Stimulated activated CD4-positive, alpha-beta T cell treated with anti-CD3 and anti-CD28 coated beads, Interleukin-4, amount 100 ng/mL, for 4 hours (primary cell): ENCODE measurements at places on chromosomes 3 and 15.

DNA sequence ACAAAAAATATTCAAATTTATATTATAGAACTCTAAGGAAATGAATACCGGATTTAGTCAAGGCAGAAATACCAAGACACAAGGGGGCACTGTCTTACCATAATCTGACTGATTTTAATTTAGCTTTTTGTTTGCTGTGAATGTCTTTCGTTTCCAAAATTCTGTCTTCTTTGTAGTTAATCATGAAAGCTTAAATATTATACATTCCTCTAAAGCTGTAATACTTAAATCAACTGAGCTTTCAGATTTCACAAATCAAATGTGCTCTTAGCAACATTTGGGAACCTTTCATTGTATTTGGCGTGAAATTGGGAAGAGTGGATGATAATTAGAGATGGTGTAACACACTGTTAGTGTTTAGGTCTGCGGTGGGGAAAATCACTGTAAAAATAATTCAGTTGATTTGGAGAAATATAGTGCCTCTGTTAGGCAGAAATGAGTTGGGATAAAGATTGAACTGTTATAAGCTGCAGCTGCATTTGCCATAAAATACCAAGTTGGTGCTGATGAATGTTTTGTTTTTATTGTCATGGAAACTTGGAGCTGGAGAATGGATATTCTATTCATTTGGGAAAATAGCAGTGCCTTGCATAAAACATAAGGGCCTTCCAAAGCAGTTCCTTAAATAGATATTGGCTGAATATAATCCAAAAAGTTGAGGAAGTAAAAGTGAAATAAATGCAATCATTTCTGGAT lies 228.2 kb downstream of the TCF12 start:
- no peak for DNase-seq

DNA sequence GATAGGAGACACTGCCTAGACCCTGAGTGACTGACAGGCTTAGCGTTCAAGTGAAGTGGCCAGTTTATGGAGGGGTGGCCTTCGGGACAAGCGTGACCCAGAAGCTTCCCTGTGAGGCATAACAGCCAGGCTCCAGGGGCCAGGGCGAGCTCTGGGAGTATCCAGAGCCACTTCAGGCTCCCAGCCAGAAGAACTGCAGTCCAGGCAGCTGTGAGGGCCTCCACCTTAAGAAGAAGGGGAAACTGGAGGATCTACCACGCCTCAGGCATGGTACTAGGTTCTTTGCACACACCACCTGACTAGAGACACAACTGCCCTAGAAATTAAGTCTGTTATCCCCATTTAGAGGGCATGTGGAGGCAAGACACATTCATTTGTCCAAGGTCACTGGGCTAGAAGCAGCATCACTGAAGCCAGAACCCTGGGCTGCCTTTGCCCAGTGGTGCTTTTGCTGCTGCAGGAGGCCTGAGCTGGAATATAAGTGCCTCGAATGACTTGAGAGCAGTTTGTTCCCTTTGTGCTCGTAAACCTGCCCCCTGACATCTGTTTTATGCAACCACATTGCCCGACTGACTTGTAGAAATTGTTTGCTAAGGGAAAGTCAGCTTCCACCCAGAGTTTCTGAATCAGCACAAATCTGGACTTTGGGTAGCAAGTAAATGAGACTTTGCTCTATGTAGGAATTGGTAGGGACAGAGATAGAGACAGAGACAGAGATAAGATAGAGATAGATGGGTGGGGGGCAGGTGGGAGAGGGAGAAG lies 23.3 kb downstream of the RASGRF1 start:
- no peak for DNase-seq

DNA sequence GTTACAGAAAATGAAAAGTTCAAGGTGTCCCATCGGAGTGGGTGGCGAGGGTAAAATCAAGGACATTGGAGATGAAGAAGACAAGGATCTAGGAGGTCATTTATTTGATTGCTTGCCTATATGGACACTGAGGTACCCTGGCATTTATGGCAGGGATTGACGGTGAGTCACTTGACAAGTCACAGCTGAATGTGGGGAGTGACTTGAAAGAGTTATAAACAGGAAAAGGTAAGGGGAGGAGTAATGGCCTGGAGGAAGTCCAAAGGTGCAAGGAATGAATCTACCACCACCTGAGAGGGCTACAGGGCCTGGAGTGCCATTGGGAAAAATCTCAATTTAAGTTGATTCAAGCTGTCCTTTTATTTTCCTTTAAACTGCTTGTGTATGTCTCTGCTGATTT lies 11.8 kb upstream of the SGO1 start:
- no peak for DNase-seq

DNA sequence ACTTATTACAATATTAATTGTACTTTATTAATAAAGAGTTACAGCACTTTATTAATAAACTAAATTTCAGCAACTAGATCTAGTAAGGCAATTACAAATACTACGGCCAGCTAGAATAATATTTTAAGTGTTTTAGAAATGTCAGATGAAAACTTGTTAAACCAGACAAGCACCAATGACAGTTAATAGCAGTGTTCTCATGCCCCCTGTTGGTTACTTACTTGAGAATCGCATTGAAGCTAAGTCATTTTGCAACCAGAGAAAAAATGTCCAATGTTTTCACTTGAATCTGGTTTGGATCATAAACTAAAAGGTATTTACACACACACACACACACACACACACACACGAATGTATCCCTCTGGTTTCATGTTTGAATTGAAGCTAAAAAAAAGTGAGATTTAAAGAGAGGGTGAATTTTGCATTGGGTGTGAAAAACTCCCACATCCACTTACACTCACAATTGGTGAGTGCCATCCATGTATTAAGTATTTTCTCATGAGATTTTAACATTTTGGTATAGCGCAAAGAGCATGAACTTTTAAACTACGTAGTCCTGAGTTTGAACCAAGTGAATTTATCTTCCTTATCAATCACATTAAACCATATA lies 347.7 kb downstream of the ZBBX start:
- DNase-seq: no peak

DNA sequence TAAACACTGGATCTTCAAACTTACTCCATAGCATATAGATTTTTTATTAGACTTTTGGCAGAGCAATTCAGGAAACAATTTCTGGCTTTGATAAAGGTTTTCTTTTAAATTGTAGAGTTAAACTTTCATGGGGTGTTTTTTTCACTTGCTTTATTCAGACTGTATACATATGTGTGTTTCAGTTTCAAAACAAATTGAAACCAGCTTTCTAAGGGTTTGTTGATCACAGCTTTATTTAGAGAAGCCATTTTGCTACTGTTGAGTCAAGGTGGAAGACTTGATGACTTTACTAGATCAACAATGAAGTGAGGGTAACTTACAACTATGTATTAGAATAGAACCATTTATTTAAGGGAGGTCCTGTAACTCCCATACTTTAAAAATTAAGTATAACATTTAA lies 6.2 kb downstream of the UBE2E1 start:
- DNase-seq: no peak

GRCh38 chr3:108125550-108126071 lies 34.8 kb upstream of the CD47 start:
- DNase-seq: peak; percentile 39

DNA sequence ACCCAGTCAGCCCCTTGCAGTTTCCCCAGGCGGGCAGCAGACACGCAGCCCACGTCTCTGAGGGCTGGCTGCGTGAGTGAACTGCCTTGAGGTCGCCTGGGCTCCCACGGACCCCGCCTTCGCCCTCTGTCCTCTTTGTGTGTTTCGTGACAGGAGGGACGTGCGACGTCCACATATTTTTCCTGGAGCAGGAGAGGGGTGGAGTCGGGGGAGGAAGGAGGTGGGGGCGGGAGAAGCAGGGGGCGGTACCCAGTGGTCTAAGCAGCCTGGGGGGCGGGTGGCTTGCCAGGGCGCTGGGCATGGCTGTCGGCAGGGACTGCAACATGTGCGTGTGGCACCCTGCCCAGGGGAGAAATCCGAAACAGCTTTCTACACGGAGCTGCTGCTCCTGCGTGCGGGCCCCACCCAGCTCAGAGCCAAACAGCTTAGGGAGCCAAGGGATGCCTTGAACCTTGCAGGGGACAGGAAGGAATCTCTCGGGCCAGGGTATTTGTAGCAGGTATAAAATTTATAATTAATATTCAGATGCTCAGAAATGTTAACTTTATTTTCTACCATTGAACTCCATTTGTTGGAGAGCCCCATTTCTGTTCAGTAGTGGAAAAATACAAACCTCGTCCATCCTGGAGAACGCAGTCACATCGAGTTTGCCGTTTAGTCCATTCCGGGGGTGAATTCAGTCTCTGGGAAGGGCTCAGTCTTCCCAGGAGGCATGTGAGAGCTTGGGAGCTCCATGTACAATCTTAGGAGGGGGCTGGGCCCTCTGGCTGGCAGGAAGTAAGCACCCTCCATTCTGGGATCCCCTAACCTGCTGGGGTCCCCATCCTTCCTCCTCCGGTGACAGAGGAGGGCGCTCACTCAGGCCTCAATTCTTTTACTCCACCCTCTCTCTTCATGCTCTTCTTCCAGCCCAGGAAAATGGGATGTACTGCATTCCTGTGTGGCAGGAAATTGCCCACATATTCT lies 79.1 kb upstream of the MEF2A start:
- DNase-seq: no peak
